ENCODE measurements at places on chromosomes 3 and 15.

DNA sequence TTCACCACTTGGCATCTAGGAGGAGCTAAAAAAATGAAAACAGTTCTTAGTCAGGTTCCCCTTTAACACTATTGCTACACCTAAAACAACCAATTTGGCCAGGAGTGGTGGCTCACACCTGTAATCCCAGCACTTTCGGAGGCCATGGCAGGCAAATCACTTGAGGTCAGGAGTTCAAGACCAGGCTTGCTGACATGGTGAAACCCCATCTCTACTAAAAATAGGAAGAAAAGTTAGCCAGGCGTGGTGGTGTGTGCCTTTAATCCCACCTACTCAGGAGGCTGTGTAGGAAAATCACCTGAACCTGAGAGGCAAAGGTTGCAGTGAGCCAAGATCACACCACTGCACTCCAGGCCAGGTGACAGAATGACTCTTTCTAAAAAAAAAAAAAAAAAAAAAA, 124.1 kb downstream of the DGKG start:
- DNase-seq: no peak

DNA sequence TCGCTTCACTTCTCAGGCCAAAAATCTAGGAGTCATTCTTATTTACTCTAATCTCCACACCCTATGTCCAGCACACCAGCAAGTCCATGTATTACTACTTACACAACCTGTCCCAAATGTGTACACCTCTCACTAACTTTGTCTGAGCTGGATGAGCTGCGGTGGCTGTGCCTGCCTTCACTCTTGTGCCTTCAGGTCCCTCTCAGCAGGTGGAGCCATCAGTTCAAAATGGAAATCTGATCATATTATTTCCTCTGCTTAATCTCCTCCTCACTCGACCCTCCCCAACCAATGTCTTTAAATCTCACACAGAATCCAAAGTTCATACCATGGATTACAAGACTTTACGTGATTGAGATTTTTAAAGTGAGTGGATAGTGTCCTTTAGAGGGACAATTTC, 82.8 kb downstream of the SSR3 start:
- DNase-seq: no peak

DNA sequence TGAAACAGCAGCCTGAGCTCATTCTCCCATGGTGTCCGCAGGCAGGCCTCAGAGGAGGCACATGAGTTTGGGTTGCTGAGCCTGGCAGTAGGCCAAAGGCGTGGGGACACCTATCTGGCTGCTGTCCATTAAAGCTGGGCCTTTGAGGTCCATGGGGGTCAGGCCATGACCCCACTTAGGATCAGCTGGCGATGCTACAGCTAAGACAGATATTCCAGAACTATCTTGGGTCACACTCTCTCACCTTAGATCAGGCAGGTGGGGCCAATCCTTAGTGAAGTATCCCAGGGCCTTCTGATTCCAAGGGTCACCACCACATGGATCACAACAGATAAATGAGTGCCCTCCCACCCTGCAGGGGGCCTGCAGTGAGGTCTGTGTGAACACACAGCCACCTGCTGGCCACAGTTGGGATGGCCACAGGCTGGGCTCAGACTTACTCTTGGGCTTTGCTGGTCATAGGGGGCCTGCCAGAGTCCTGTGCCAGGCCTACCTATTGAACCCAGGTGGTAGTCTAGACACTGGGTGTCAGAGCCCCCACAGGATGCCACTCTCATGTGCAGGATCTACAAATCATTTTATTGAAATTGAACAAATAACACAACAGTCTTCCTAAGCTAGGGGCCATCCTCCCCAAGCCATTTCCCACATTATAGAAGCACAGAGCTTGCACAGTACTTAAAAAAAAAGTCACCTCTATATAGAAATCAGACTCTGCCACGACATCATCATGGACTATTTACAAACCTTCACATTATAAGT, 2.0 kb upstream of the HYAL2 start:
- peak; percentile 63 for DNase-seq

DNA sequence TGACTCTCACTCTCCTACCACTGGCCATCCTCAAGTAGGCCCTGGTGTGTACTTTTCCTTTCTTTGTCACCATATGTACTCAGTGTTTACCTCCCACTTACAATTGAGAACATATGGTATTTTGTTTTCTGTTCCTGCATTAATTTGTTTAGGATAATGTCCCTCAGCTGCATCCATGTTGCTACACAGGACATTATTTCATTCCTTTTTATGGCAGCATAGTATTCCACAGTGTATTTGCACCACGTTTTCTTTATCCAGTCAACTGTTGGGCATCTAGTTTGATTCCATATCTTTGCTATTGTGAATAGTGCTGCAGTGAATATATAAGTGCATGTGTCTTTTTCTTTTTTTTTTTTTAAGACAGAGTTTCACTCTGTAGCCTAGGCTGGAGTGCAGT, 126.2 kb downstream of the GALK2 start:
- no peak for DNase-seq

GRCh38 chr3:101066711-101067129, 73.5 kb upstream of the ABI3BP start:
- DNase-seq: no peak

DNA sequence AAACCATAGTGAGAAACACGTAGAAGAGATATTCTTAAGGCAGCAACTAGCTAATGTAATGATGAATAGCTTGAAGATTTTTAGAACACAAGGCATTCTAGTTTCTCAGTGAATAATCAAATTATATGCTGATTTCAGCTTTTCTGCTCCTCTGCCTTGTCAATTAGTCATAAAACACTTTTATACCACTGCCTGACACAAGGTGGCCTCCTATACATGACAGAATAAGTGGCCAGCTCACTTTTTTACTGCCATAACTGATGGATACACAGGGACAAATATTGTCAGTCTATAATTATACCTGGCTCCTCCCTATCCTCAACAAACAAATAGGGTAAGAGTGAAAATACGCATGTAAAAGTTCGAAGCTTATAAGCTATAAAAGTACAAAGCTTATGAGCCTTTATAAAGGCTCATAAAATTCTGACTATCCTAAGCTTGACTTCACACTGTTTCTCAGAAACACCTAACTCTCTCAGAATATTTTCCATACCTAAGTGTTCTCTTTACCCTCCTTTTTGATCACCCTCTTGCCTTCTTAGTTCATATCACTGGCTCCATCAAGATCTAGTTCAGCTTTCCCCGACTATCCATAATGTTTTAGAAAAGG, 81.6 kb downstream of the HERC1 start:
- peak; percentile 73 for DNase-seq

GRCh38 chr3:165194511-165195240, 1.5 kb downstream of the SLITRK3 start:
- DNase-seq: no peak

- DNase-seq: no peak
Observed at GRCh38 chr3:126156468-126156867, 23.9 kb downstream of the ALDH1L1 start.

DNA sequence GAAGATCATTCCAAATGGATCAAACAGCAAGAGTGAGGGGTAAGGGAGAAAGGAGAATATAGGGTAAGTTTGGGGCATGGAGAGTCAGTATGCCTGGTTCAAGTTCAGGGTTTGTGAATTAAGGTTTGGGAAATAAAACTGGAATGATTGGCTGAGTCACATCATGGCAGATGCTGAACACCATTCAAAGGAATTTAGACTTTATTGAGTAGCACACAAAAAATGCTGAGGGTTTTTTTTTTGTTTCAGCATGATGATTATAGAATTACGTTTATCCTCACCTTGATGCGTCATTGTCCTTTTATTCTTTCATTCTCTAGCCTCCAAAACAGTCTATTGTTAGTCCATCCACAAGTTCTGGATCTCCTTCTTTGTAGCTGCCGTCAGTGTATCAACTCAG, 220.0 kb upstream of the UMPS start:
- no peak for DNase-seq

GRCh38 chr15:29331669-29332068, 62.0 kb upstream of the NSMCE3 start:
- DNase-seq: no peak

DNA sequence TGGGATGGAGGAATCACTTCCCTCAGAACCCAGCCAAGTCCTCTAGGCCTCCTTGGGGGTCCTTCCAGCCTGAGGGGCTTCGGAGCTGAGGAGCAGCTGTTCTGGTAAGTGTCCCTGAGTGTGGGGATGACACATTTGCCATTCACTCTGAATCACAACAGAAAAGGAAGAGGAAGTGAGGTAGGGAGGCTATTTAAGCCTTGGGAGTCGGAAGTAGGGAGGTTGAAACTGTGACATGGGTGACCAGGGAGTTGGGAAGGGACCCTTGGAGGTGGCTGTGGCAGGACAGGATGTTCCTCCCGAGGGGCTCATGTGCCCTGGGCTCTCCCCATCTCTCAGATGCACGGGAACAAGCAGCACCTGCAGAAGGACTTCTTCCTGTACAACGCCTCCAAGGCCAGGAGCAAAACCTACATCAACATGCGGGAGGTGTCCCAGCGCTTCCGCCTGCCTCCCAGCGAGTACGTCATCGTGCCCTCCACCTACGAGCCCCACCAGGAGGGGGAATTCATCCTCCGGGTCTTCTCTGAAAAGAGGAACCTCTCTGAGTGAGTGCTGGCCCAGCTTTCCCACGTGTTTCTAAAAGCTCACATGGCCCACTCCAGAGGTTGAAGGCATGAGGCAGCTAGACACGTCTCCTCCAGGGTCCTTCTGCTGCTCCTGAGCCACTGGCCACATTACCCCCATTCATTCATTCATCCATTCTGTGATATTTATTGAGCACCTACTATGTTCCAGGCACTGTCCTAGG, 43.3 kb downstream of the CAPN3 start:
- peak; percentile 70 for DNase-seq

- DNase-seq: no peak
Observed at GRCh38 chr15:74045636-74046274, 36.6 kb downstream of the GOLGA6A start.

GRCh38 chr15:97963779-97964178, 3.3 kb downstream of the ARRDC4 start:
- peak; percentile 13 for DNase-seq

GRCh38 chr15:37106490-37107001, 6.2 kb upstream of the MEIS2 start:
- DNase-seq: no peak

DNA sequence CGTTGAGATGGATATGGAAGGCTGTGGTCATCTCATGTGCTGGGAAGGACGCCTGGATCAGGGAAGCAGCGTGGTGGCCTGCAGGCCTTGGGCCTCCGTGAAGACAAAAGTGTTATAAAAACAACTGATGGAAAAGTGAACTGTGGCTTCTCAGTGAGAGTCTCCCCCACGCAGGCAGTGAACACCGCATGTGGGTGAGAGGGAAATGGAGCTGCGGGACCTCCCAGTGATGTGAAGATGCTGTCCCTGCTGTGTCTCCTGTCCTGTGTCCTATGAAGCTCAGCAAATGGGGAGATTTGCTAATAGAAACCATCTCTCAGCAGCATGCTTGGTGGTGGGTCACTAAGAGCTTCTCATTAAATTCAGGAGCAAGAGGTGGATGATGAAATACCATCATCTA, 25.1 kb downstream of the NSMCE3 start:
- no peak for DNase-seq

GRCh38 chr3:108070356-108070755, 20.5 kb downstream of the CD47 start:
- no peak for DNase-seq

DNA sequence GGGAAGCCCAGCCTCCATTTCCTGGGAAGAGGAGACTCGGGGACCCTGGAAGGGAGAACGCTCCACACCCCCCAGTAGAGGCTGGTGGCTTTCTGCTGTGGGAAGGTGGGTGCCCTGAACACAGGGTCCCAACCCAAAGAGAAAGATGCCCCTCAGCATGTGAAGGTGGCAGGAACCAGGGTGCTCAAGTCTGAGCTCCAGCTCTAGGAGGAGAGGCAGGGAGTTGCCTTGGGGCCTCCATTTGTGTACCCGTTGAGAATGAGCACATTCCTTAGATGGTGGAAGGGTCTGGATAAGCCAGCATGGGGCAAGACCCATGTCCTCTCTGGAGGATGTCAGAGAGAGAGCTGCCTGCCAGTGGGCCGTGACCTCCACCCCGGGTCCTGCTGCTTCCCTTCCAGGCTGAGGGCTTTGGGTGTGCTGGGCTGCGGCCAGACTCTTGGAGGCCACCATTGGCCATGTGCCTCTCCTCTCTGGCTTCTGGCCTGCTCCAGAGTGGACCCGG, 212.4 kb downstream of the TBC1D2B start:
- no peak for DNase-seq

- DNase-seq: no peak
Observed at GRCh38 chr3:29282427-29283230, 1.8 kb downstream of the RBMS3 start.

DNA sequence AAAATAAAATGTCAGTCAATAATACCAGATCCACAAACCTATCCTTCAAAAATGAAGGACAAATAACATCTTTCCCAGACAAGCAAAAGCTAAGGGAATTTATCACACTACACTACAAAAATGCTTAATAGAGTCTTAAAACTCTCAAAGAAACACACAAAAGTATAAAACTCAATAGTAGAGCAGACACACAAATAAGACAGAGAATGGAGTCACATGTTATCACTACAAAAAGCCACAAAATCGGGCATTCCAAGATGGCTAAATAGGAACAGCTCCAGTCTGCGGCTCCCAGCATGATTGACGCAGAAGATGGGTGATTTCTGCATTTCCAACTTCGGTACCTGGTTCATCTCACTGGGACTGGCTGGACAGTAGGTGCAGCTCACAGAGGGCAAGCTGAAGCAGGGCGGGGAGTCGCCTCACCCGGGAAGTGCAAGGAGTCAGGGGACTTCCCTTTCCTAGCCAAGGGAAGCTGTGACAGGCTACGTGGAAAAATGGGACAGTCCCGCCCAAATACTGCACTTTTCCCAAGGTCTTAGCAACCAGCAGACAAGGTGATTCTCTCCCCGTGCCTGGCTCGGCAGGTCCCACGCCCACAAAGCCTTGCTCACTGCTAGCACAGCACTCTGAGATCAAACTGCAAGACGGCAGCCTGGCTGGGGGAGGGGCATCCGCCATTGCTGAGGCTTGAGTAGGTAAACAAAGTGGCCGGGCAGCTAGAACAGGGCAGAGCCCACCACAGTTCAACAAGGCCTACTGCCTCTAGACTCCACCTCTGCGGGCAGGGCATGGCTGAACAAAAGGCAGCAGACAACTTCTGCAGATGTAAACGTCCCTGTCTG, 46.3 kb downstream of the SENP7 start:
- no peak for DNase-seq

- no peak for DNase-seq
Observed at GRCh38 chr15:49428409-49429095, 5.5 kb downstream of the FGF7 start.

DNA sequence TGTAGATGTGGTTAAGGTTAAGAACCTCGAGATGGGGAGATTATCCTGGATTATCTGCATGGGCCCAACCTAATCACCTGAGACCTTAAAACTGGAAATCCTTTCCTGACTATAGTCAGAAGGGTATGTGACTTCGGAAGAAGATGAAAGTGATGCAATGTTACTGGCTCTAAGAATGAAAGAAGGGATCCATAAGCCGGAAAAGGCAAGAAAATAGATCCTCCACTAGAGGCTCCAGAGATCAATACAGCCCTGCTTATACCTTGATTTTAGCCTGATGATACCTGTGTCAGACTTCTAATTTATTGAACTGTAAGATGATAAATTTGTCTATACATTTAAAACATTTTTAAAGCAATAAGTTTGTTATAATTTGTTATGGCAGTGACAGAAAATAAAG, 21.5 kb upstream of the GASK1A start:
- no peak for DNase-seq

- no peak for DNase-seq
Observed at GRCh38 chr15:63312286-63312685, 34.9 kb downstream of the APH1B start.

GRCh38 chr3:58751235-58751634, 84.7 kb upstream of the FAM3D start:
- no peak for DNase-seq

Measured in inflammatory macrophage treated with lipopolysaccharide for 4 hours (primary cell).